ENCODE measurements at places on chromosomes 2 and 18.

DNA sequence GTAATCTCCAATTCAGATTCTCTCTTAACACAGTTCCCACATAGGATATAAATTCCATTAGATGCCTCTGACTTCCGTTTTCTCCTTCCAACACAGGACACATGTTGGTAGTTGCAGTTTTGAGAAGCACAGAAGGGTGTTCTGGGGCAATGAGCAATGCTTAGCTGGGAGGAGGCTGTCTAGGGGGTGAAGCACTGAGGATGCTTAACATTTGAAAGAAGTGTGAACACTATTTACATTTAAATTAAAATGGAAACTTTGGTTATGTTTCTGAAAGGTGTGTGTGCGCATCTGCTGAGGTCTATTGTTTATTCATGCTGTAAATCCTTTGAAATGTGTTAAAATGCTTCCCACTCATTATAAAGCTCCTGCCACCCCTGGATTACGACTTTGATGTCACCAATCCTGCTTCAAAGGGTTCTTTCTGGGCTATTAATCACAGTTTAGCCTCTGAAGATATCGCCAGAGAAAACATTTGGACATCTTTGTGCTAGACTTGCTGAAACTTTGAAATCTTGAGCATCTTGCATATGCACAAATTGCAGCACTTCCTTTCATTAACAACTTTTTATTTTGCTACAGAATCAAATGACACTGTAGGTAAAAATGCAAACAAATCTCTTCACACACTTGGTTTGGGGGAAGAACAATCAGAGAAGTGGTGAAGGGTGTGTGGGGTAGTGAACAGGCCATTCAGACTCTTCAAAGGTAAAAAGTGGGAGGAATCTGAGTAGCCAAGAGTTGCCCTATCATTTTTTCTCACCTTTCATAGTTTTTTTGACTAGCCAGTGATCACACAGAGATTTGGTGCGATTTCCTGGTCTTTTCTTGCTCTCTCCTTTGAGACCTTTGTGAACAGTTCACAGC lies 258.4 kb downstream of the MYO3B start:
- DNase-seq = no peak

- no peak for DNase-seq
Measured at GRCh38 chr18:77271576-77272481, 22.2 kb downstream of the GALR1 start.

GRCh38 chr18:63264871-63265270 lies 54.7 kb downstream of the BCL2 start:
- DNase-seq = no peak

- DNase-seq = no peak
Measured at GRCh38 chr18:36511791-36512352, 214.4 kb downstream of the FHOD3 start.

DNA sequence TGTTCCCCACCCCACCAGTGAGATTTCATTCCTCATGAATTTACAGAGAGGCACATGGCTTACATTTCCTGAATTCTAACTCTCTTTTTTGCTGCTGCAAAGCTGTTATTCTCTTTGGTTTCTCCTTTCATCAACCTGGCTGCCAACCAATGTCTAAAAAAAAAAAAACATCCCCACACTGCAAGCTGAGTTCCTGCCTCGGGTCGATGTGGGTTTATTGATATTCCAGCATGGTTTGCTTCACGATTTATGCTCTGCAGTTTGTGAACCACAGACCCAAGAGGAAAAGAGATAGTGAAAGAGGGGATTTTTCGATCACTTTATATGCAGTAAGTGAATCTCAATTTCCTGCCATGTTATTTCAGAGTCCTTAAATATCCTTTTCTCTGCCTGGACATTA lies 363.6 kb downstream of the LPIN1 start:
- no peak for DNase-seq
